ENCODE measurements at places on chromosomes 16 and 17.

DNA sequence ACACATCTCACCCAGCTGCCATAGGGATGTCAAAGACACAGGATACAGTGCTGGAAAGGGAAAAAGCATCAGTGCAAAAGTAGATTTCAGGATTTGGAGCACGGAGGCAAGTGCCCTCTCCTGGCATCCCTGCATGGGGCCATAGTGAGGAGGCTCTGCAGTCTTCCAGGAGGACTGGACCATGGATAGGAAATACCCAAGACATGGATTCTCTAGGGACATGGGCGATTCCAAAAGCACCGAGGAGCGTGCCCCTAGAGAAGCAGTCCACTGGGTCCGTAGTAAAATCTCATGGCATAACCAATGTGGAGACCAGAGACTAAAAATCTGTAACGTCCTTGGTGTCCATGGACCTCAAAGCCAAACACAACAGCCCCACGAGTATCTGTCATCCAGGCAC, 818.2 kb downstream of the KCNJ18 start:
- DNase-seq, result no peak

- no peak for DNase-seq
These were observed 5.2 kb downstream of the CACNA1G start for GRCh38 chr17:50565402-50566350.

- DNase-seq, result no peak
These were observed 14.5 kb downstream of the CCDC92B start for GRCh38 chr17:2734939-2735338.

GRCh38 chr17:47821031-47821423, 567 bp downstream of the OSBPL7 start:
- no peak for DNase-seq

DNA sequence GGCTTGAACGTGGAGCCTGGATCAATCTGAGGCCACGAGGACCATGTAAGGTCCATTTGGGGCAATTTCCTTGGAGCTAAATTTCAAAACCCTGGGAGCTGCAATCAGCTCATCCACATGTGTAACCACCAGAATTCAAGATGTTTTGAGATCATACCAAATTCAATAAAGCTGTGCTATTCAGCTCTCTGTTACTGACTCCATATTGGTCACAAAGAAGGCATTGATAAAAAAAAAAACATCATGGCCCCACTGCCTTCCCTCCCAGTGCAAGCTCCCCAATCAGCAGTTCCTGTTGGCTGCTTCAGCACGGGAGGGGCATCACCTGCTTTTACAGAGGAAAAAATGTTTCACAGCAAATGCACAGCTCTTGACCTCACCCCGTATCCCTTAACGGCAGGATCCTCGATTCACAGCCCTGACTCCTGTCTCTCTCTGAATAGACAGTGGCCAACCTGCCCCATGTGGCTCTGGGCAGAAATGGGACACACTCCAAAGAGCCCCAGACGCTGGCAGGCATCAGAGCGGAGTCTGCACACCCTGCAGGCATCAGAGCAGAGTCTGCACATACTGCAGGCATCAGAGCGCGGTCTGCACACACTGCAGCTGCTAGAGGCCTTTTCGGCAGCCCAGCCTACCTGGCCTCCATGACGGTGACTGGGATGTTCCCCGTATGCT, 37.1 kb downstream of the FANCA start:
- DNase-seq, result no peak

DNA sequence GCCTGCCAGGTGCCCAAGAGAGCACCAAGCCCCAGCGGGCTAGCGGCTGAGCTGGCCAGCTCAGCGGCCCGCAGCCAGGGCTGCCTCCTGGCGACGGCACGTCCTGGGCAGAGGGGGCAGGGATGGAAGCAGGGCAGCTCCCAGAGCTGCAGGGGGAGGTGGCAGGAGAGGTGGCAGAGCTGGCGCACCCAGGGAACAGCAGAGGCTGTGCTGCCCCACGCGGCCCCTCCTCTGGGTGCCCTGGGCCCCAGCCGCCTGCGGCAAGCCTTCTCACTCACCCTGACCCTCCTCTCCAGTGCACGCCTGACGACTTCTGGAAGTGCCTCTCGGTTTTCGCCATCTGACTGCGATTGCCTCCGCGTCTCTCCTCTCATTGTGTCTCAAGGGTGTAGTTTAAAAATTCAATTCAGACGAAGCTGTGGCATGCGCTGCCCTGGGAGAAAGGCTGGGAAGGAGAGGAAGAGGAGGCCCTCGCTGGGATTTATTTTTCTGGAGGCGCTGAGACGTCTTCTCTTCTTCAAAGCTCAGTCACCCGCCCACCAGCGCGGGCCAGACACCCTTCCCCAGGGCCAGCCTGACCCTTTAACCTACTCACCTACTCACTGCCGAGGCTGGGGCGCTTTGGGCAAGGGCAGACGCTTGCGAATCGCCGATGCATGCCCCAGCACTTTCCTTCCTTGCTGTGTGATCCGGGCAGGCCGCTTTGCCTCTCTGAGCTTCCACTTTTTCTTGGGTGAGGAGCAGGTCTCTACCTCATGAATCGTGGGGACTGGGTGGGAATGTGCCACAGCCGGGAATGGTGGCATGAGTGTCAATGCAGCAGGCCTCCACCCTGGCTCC, 24.9 kb downstream of the GSE1 start:
- no peak for DNase-seq
